Putamen (tissue), 1 donor: ENCODE measurements at places on chromosomes 6 and 20.

- DNase-seq: no peak
Observed at GRCh38 chr6:120303527-120303926, 954.0 kb upstream of the MAN1A1 start.

GRCh38 chr6:152277826-152278329 is 359.3 kb downstream of the SYNE1 start:
- no peak for DNase-seq

DNA sequence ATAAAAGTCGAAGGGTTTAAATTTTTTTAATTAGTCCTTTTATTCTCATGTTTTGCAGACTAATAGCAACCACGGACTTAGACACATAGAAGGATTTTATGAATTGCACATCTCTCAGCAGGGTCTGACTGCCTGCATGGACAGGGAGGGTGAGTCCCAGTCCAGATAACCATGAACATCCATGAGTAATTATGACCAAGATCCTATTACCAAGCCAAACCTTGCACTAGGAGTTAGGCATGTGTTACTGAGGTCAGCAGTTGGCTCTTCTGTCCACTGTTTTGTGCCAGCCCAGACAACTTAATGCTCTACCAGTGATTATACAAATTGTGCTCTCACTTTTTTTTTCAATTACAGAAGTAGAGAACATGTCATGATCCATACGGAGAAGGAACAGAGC is 211.2 kb downstream of the MAFB start:
- DNase-seq: no peak

GRCh38 chr6:155013457-155013876 is 18.4 kb downstream of the TIAM2 start:
- no peak for DNase-seq

- no peak for DNase-seq
Observed at GRCh38 chr6:115001731-115002350, 659.0 kb upstream of the HS3ST5 start.

DNA sequence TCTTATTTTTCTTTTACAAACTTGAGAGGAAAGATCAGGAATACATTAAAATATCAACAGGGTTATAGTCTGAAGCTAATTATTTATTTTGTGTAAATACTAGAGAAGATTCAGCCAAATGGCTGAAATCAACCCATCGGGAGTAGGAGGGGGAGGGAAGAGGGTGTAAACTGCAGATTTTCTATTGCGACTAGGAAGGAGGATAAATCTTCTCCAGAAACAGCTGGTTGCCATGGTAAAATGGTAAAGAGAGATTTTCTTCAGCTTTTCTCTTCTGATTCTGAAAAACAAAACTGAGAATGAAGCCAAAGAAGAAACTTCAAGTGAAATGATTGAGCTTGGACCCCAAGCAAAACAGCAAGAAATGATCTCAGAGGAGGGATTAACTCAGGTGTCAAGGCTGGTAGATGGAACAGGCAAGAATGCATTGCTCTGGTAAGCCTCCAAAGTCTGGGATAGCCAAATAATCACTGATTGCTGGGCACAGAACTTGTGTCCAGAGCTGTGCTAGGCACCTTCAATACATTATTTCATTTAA is 193.5 kb upstream of the SPTLC3 start:
- DNase-seq: no peak
